ENCODE measurements at places on chromosomes 5 and 9.

DNA sequence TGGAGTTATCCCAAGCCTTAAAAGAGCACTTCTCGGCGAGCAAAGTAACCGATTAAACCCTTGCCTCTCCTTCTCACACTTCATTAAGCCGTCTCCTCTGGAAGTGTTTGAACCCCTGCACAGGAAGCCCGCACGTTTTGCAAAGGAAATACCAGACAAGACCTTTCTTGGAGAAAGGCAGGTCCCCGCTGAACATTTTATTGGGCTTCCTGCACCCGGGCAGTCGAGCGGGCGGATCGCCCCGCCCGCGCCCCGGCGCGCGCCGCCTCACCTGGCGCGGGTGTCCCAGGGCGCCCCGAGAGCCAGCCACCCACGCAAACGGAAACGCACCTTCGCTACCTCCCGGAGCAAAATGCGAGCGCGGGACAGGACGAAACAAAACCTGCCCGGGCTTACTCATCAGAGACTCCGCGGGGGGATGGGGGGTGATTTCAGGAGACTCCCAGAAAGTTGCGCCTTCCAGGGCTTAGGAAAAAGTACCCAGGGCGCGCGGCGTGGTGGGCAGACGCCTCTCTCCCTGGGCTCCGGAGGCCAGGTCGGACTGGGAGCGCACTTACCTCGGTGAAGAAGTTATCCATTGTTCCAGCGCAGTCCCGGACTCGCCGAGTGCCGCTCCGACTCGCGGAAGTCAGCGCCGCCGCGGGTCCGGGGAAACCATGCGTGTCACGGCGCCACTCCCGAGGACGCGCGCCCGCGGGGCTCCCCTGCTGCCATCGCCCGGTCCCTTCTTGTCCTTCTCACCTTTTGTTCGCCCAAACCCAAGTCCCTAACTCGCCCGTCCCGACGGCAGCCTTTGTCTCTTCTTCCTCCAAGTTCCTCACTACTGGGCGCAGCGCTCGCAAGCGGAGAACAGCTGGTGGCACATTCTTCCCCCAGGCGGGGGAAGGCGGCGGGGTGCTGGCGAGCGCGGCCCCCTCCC lies 598 bp downstream of the MYO10 start:
- peak; percentile 8 for DNase-seq

GRCh38 chr9:137411645-137412380 lies 11.1 kb downstream of the EXD3 start:
- DNase-seq = no peak

GRCh38 chr5:154302161-154302560 lies 111.6 kb downstream of the GALNT10 start:
- peak; percentile 50 for DNase-seq

GRCh38 chr5:157892974-157893373 lies 34.0 kb upstream of the CLINT1 start:
- no peak for DNase-seq

GRCh38 chr5:110900829-110901228 lies 162.0 kb downstream of the SLC25A46 start:
- DNase-seq = no peak

DNA sequence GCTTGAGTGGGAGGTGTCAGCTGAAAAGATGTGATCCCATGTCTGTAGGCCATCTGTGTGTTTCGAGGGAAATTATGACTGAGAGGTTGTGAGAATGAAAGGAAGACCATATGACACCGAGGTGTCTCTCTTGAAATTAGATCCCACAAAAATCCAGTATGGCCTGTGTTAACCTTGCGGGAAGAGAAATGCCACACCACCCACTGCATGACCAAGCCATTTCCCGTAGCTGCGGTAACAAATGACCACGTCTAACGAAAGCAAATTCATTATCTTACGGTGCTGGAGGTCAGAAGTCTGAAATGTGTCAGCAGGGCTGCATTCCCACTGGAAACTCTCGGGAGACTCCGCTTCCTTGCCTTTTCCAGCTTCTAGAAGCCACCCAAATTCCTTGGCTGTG lies 11.6 kb downstream of the C9orf57 start:
- DNase-seq = no peak

GRCh38 chr5:155546075-155546474 lies 532.5 kb downstream of the KIF4B start:
- DNase-seq = no peak

GRCh38 chr9:81591791-81592190 lies 97.6 kb downstream of the TLE1 start:
- no peak for DNase-seq

DNA sequence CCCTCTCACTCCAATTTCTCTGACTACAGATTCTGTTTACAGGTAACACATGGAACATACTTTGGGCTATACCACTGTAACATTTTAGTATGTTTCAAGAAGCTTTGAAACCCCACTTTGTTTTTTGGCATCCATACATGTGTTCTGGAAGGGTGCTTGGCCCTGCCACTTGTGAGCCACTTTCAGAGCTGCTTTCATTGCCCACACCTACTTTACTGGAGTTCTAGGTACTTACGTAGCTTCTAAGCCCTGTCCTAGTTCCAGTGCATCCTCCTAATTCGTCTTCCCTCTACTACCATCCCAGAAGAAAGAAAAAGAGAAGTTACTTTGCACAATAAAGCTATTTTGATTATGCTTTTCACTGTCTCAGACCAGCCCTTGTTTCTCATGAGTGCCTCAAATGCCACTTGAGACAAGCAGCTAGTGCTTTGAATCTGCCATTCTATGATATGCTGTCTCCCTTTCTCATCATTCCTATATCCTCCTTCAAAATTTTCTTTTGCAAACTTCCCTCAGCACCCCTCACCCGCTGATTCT lies 26.5 kb upstream of the C5orf47 start:
- DNase-seq = no peak
